NCI-H510A (cell line): ENCODE measurements at places on chromosomes 6 and 20.

- no peak for DNase-seq
These were observed 1.5 kb upstream of the CRIP3 start for GRCh38 chr6:43310134-43310533.

DNA sequence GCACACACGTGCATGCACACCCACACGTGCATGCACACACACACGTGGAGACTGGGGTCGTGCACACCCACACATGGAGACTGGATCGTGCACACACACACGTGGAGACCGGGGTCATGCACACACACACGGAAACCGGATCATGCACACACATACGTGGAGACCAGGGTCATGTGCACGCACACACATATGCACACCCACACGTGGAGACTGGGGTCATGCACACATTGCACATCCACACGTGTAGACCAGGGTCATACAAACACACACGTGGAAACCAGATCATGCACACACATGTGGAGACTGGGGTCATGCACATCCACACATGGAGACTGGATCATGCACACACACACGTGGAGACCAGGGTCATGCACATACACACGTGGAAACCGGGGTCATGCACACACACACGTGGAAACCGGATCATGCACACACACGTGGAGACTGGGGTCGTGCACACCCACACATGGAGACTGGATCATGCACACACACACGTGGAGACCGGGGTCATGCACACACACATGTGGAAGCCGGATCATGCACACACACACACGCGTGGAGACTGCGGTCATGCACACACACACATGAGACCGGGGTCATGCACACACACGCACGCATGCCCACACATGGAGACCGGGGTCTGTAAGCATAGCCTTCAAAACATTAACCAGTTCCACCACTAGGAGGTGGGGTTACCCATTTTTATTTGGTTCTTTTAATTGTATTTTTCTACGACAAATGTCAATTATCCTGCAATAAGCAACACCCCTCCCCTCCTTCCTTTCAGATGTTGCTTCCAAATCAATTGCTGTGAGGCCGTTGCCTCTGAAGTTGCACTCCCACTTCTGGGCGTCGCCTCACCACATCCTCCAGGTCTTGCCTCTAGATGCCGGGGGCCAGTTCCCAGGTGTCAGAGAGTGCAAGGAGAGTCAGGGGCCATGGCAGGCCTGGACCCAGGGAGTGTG is 95.8 kb downstream of the TMEM242 start:
- DNase-seq: no peak

DNA sequence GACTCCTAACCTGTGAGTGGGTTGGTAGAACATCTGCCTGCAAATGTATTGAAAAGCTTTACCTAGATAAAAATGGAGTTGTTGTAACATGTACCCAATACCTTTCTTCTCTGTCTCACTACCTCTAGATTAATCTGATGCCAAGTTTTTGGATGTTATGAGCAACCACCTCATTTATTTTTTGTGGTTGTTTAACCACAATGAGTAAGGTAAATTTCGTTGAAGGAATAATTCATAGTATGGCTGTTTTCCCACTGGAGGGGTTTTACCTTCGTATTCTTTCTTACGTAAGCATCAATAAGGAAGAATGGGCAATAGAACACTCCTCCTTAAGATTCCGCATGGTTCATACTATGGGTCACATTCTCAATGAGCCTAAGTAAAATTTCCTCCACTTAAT is 165.4 kb downstream of the CDH26 start:
- DNase-seq: no peak

GRCh38 chr20:5327356-5327755 is 10.6 kb upstream of the PROKR2 start:
- no peak for DNase-seq
